ENCODE measurements at places on chromosomes 4 and X.

DNA sequence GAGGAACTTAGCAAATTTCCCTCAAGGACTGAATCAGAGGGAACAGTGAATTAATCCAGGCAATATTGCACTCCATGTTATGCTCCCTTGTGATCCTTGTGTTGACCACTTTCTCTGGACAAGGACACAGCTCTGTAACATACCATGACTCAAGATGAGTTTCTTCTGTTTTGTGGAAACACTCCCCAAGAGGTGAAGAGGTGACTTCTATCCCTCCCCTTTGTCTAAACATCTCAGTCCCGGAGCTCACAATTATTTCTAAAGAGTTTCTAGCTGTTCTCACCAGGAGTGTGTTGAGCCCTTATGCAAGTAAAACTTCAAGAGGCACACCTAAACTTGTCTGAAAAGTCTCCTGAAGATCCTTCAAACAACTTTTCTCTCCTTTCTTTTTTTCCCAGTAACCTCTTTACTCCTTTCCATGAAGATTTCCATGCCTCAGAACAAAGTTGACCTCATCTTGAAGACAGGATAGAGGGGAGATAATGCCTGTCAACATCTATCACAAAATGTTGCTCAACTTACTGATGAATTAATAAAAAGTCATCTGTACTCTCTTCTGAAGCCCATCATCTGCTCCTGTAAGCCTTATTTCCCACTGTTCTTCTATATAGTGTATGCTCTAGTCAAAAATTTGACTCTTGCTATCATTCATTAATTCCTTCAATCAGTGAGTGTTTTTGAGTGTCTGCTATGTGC lies 429.1 kb downstream of the SPRY1 start:
- no peak for DNase-seq

DNA sequence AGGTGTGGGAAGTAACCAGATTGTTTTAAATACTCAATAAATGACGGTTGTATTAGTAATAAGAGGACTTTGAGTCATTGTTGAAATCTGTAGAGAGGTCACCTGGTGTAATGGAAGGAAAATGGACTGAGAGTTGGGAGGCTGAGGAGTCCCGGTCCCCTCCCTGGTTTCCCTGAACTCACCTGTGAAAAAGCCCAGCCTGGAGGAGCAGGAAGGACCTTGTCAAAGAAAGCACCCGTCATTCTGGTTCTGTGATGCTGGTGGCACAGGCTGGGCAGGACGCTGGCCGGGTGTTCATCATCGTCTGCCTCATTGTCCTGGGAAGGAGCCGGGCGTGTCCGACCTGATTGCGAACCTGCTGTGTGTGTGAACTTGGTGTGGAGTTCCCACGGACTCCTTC lies 70.8 kb downstream of the SORCS2 start:
- DNase-seq: no peak

GRCh38 chr4:100261346-100261745 lies 71.1 kb upstream of the DDIT4L start:
- DNase-seq: no peak

DNA sequence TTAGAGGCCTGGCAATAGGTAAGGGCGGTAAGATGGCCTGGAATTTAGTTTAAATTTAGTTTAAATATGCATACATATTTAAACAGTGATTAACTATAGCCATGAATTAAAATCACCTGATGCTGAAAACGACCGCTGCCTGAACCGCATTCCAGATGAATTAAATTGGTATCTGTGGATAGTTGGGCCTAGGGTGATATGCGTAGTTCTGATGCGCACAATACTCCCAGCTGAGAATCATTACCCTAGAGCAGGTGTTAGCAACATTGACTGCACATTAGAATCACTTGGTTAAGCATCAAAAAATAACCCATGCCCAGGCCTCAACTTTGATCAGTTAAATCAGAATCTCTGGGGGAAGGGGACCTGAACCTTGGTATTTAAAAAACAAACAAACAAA lies 432.4 kb downstream of the GBA3 start:
- no peak for DNase-seq

DNA sequence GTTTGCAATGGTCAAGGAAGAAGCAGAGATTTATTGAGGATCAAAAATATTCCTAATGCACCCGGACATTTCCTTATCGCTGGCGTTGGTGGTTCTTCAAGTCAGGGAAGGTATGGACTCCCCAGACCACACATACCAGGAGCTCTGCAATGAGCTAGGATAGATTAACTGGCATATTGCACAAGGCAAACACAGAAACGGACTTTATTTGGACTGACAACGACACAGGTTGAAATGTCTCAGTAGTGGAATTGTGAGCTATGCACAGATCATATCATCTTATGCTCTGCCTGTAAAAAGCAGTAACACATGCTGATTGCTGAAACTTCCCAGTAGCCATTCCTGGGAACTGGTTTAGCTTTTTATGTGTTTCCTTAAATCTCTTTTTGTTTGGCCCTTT lies 1.7 kb downstream of the TSPAN7 start:
- peak; percentile 23 for DNase-seq

- DNase-seq: no peak
Observed at GRCh38 chrX:77167993-77168392, 279.2 kb upstream of the FGF16 start.

GRCh38 chr4:157079441-157079840 lies 3.5 kb downstream of the GLRB start:
- no peak for DNase-seq

DNA sequence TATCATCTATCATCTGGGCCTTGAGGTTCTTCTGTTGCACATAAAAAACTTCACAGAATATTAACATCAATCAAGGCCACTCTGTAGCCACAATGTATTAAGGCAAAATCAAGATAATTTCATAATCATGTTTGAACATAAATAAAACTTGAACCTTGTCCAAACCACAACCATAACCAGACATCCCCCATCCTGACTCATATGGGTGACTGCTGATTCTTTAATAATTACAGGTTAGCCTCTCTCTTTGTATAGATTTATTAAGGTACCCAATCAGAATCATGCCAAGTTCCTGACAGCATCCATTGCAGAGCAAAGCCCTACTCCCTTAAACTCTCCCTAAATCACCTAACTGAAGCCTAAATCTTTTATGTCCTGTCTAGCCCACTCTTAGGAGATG lies 16.7 kb upstream of the AREG start:
- DNase-seq: no peak

DNA sequence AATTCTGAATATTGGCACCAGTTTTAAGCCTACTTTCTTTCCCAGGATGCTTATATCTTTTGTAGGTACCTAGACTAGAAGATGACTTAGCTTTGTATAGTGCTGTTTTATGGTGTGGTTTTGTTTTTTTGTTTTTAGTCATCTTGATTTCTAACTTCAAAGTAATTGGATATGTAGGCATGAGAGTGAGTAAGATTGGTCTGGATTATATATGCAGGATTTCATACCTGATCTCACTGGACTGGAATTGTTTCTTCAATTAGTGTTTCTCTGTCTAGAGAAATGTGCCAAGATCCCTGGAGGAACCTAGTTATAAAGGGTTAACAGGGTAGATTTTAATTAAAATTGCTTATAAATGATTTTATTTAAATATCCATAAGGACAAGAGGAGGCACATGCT lies 23.1 kb downstream of the NAP1L5 start:
- DNase-seq: no peak

DNA sequence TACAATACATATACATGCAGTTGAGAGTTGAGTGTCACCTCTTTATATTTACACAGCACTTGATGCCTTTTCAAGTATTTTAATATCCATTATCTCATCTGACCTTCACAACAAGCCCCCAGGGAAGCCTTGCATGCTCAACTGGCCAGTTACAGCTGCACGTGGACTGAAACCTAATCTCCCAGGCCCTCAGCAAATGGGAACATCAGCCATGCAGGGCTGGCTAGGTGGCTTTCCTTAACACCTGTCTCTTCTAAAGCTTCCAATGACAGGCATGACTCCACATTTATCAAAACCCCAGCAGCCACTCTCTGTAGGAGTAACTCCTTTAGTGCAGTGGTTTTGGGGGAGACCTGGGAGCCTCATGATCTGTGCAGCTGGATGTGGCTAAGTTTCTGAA lies 56.4 kb downstream of the PHKA2 start:
- DNase-seq: peak; percentile 30

DNA sequence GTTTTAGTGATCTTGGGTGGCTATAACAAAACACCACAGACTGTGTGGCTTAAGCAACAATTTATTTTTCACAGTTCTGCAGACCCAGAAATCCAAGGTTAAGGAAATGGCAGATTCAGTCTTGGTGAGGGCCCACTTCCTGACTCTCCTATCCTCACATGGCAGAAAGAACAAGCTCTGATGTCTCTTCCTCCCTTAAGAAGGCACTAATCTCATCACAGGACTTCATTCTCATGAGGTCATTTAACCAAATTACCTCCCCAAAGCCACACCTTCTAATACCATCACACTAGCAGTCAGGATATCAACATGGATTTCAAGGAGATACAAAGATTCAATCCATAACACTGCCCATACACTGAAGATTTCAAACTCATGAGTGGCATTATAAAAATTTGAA lies 350.3 kb downstream of the GRID2 start:
- no peak for DNase-seq

All from NCI-H524 (cell line).